ENCODE measurements at places on chromosomes 3 and 15.

DNA sequence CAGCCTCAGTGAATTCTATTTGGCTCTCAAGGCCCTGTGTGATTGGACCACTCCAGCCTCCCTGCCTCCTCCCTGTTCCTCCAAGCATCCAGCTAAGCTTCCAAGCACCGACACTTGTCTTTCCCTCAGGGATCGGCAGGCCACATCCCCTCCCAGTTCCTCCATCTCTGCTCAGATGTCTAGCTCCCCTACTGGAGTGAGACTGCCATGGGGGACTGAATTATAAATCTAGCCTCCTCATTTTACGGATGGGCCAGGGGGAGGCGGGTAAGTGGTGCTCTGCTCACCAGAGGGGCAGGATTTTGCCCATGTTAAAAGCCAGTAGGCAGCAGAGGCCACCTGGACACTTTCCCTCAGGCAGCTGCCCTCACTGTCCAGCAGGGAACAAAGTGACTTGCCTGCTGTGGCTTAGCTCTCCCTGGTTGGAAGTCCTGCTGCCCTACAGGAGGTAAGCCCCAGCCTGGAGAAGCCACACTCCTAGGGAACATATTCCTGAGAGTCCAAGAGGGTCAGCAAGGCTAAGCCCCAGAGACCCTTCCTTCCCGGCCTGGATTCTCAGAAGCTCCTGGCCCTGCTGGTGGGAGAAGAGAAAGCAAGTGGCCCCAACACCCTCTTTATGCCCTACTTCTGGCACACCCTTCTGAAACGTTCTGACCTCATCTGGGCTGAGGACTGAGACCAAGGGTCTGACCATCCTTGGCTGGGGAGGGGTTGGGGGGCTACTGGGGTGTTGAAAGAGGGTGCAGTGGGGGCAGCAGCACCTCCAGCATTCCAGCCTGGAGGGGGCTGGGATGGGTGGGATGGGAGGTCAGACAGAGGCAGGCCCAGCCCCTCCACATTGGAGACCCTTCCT lies 9.1 kb upstream of the HHATL start:
- DNase-seq = no peak

DNA sequence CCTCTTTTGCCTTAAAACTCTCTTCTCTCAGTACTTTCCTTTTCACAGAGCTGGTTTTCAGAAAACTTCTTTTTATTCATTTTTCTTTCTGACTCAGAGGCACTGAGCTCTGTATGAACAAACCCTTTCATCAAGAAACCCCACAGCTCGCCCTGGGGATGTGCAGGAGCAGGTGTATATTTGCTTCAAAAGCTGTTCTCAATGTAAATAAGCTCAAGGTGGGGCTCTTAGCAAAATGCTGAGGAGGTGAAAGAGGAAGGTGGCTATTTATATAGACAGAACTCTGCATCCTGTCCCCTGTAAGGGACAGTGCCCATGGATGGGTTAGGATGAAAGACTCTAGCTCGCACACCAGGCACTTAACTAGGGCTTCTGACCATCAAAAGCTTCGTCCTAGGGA lies 302.0 kb downstream of the WDR72 start:
- DNase-seq = no peak

GRCh38 chr15:47609693-47610092 lies 107.6 kb upstream of the SEMA6D start:
- no peak for DNase-seq

DNA sequence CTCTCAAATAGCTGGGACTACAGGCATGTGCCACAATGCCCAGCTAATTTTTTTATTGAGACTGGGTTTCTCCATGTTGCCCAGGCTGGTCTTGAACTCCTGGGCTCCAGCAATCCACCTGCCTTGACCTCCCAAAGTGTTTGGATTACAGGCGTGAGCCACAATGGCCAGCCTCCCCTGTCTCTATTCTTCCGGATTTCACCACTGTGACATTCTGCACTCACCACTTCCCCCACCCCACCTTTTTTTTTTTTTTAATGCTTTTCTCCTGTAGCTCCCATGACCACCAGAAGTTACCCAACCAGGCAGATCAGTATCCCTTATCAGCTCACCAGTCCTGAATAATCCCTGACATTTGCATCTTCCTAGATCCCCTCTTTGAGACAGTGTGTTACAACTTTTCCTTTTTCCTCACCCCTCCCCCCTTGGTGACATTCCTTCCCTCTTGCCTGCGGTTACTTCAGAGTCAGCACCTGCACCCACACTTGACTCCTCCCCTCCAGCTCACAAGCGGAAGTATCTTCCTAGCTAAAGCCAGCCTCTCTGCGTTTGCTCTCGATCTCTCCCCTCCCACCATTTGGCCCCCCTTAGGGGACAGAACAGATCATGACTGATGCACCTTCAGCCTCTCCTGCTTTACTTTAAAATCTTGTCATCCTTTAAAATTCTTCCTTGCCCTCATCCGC lies 13.5 kb upstream of the ZNF592 start:
- no peak for DNase-seq
